GM12891 (cell line): ENCODE measurements at places on chromosomes 12 and 14.

- DNase-seq: no peak
These were observed 5.6 kb downstream of the COQ6 start for GRCh38 chr14:73955674-73956073.

DNA sequence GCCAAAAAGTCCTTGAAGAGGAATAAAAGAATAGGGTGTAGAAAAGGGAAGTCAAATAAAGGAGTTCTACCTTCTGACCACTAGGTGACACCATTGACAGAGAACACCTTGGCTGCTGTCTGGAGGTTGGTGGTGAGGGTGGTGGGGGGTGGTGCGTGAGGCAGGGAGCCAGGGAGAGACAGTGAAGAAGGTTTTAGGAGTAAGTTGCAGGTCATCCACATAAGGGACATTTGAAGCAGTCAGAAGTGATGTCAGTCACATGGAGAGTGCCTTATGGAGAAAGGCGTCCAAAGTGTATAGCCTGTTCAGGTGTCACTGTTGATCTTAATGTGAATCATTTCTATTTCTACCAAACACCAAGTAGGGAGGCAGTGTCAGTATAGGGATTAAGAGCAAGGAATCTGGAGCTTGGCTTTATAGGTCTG lies 279.3 kb upstream of the DDHD1 start:
- DNase-seq: peak; percentile 29

DNA sequence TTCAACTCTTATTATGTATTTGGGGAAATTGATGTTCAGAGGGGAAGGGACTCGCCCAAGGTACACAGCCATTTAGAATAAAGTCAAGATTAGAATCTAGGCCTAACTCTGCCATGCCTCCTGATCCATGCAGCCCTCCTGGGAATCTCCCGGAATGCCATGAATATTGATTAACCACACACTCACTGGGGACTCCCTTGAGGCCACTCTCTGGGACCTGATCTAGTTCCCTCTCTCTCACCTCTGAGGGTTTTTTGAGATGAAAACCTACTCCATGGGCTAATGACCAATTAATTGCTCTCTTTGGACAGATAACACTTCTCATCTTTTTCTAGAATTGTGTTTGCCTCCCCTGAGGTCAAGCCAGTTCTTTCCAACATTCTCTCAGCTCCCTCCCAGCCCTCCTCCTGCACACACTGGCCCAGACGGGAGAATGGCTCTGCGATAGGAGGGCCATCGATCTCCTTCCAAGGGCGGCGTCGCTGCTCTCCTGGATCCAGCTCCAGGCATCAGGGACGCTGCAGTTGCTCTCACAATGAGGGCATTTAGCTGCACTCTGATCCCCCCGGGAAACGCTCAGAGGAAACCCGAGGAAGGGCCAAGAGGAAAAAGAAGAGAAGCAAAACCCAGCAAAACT lies 22.6 kb downstream of the WSCD2 start:
- DNase-seq: no peak

GRCh38 chr12:120532701-120533238 lies 1.4 kb upstream of the RNF10 start:
- no peak for DNase-seq

GRCh38 chr14:75049731-75050201 lies 1.5 kb downstream of the MLH3 start:
- DNase-seq: no peak

DNA sequence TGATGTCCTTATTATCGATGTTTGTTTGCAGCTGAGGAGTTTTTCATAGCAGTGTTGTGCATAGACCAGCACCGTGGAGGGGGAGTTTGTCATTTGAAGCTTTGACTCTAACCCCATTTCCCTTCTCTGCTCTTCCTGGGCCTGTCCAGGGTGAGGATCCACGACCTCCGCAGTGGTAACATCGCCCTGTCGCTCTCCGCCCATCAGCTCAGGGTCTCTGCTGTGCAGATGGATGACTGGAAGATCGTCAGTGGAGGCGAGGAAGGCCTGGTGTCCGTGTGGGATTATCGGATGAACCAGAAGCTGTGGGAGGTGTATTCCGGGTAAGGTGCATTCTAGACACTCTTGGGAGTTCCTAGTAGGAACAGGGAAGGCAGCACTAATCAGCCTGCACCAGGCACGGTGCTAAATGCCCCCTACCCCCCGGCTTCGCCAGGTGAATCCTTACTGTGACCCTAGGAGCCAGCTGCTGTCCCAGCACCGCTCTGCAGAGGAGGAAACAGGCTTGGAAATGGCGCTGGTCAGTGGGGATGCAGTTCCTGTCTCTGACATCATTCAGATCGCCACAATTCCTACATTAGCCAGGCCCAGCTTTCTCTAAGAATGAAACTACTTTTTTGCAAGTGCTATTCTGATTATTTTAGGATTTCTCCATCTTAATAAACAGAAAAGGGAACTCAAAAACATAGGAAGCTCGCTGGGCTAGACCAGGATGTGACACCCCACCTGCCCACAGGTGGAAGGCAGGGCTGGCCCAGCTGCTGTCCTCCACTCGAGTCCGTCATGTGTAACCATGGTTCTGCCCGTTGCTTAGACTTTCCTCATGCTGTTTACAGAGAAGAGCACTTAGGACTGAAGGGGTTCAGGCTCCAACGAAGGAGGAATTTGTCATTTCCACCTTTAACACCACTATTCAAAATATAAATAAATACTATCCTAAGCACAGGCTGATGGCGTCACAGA lies 74.9 kb downstream of the TESC start:
- no peak for DNase-seq

DNA sequence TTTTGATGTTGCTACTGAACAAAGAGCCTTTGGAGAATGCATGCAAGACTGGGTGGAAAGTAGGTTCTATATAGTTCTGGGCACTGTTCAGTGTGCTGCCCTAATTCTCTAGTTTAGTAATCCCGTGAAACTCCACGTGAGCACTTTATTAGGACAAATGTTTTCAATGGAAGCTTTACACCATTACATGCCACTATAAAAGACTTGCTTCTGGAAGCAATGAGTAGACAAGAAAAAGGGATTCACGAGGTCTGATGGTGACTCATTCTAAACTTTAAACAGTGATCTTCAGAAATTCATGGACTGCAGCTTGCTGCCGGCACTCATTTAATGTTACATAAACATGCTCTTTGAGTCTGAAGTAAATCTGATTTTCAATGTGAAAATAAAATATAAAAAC lies 22.3 kb downstream of the ATG14 start:
- no peak for DNase-seq

GRCh38 chr14:94411638-94412037 lies 23.2 kb upstream of the SERPINA1 start:
- DNase-seq: no peak
